ENCODE measurements at places on chromosomes 1 and 21.

DNA sequence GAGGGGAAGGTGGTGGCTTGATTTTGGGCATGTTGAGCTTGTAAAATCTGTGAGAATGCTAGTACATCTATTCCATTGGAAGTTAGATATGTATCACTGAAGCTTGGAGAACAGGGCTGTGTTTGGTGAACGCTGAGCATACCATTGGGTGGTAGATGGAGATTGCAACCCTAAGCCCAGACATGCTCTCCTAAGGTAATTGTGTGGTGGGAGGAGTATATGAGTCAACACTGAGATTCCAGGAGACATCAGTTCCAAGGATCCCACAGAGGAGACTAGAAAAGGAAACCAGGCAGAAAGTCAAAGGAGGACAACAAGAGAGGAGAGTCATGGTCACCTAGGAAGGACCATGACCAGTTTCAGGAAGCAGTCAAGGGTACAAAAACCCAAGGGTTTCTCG lies 60.4 kb downstream of the KIF21B start:
- peaks cover 7% of the 10 kb centered on the region for H3K4me1 ChIP-seq
- DNase-seq = no peak
- peaks cover 3% of the 10 kb centered on the region for H3K27me3 ChIP-seq
- no peak overlapping the region for H3K4me3 ChIP-seq
- H3K27ac ChIP-seq = no peak overlapping the region

DNA sequence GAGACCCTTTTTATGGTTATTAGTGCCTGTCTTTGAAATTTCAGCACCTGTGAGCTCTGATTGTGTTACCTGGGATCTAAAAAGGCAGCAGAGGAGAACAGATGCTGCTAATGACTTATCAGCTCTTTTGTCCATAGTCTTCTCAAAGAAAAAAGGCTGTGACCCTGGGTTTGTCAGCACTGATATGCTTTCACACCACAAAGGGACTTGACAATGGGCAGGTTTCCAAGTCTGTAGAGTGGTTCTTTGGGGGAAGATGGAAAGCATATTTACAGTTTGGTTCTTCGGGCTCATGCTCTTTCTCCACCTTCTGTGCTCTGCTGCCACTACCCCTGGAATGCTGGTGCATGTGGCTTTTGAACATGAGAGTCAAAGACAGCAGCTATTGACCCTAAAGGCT lies 32.0 kb downstream of the DNAJC6 start:
- DNase-seq = no peak
- peaks cover 3% of the 10 kb centered on the region for H3K4me1 ChIP-seq
- no peak overlapping the region for H3K27ac ChIP-seq
- H3K27me3 ChIP-seq = no peaks in the 10 kb centered on the region

DNA sequence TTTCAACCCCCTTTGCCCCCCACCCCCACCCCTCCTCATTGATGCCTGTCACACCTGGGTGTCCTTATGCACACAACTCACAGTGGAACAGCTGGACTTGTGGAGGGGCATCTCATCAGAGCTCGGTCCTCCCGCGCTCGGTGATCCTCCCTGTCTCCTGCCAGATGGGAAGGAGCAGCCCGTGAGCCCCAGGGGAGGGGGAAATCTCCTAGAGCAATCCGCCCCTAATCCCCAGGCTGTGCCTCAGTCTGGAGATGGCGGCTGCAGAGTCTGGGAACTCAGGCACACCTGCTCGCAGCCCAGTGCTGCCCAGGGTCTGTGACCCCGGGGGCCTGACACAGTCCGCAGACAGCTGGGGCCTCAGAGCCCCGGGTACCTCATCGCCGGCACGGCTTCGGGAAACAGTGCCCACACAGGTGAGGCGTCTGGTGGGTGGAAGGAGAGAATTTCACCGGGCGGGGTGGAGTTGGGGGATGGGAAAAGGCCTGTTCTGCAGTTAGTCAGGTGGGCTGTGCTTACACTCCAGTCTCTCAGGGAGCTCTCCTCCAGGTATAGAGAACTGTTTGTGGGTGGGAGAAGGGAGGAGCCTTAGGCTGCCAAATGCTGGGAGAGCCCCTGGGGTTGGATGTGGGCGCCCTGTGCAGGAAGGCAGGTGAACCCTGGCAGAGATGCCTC lies 29.3 kb downstream of the TMCC2 start:
- no peaks in the 10 kb centered on the region for H3K36me3 ChIP-seq
- H3K27ac ChIP-seq = peak overlapping the region; percentile 91
- DNase-seq = peak; percentile 75
- peaks cover 61% of the 10 kb centered on the region for H3K4me1 ChIP-seq
- H3K4me3 ChIP-seq = peak overlapping the region; percentile 75

DNA sequence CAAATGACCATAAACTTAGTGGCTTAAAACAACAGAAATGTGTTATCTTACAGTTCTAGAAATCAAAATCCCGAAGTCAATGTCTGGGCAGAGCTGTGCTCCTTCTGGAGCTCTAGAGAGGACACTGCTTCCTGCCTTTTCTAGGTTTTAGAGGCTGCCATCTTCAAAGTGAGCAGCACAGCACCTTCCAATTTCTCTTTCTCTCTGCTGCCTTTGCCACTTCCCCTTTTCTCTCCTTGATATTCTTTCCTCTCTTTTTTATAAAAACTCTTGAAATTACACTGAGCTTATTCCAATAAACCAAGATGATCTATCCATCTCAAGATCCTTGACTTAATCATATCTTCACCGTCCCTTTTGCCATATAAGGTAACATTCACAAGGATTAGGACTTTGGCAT lies 616.9 kb downstream of the PLPP3 start:
- no peaks in the 10 kb centered on the region for H3K4me1 ChIP-seq
- H3K27ac ChIP-seq = no peak overlapping the region
- no peaks in the 10 kb centered on the region for H3K27me3 ChIP-seq
- H3K4me3 ChIP-seq = no peak overlapping the region
- no peaks in the 10 kb centered on the region for H3K36me3 ChIP-seq

GRCh38 chr21:19228226-19228625 lies 824.6 kb upstream of the TMPRSS15 start:
- peaks cover 1% of the 10 kb centered on the region for H3K4me1 ChIP-seq
- no peak for DNase-seq
- H3K4me3 ChIP-seq = no peak overlapping the region
- no peak overlapping the region for H3K27ac ChIP-seq

GRCh38 chr1:98021126-98021525 lies 100.3 kb upstream of the DPYD start:
- peaks cover 11% of the 10 kb centered on the region for H3K4me1 ChIP-seq
- no peaks in the 10 kb centered on the region for H3K36me3 ChIP-seq
- no peaks in the 10 kb centered on the region for H3K27me3 ChIP-seq
- no peak overlapping the region for H3K27ac ChIP-seq
- no peak for DNase-seq

DNA sequence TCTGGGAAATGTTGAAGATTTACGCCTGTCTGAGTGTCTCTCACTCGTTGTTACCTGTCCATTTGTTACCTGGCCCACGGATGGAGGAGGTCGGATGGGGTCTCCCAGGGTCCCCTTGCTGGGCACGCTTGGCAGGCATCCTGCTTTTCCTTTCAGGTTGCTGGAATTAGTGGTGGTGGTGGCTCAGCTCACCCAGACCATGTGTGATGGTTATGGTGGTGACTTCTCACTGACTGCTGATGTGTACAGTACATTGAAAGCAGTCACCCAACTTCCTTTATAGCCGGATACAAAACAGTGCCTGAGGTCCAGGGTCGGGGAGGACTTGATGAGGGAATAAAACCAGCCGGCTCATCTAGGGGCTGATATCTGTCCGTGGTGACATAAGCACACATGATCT lies 19.5 kb downstream of the MAPKAPK2 start:
- no peak for DNase-seq
- peak overlapping the region; percentile 97 for H3K27ac ChIP-seq
- H3K36me3 ChIP-seq = no peaks in the 10 kb centered on the region

DNA sequence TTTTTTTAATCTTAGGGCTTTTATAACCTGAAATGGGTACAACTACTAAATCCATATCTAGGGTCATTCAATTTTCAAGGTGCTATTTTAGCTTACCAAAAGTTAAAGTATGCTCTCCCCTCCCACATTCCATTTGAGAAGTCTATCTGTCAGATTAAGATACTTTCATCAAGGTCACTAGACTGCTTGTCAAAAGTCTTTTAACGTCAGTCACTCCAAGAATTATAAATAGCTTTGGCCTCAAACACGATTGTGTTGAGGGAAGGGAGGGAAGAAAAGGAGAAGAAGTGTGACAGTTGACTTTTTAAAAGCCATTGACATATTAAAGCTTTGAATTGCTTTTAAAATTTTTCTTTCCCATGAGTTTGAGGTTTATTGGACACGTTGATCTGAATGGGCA lies 175.8 kb downstream of the PTGER3 start:
- no peak for DNase-seq
- H3K27ac ChIP-seq = no peak overlapping the region
- peaks cover 2% of the 10 kb centered on the region for H3K27me3 ChIP-seq
- H3K4me3 ChIP-seq = no peak overlapping the region

DNA sequence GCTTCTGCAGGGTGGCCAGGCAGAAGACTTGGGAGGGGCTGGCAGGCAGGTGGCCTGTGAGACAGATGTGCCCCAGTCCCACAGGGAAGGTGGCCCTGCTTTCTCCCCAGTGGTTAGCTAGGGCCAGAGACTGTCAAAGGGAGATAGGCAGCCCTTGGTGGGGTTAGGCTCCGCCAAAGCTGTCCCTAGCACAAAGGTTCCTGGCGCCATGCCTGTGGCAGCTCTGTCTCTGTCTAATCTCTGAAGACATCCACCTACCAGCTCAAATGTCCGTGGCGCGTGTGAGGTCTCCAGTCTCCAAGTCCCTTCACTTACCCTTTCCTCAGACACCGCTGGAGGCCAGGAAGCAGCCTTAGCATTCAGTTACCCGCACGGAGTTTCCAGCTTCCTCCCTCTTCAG lies 17.7 kb downstream of the TCP10L start:
- H3K27ac ChIP-seq = no peak overlapping the region
- DNase-seq = no peak
- no peak overlapping the region for H3K4me3 ChIP-seq
- peaks cover 4% of the 10 kb centered on the region for H3K4me1 ChIP-seq

DNA sequence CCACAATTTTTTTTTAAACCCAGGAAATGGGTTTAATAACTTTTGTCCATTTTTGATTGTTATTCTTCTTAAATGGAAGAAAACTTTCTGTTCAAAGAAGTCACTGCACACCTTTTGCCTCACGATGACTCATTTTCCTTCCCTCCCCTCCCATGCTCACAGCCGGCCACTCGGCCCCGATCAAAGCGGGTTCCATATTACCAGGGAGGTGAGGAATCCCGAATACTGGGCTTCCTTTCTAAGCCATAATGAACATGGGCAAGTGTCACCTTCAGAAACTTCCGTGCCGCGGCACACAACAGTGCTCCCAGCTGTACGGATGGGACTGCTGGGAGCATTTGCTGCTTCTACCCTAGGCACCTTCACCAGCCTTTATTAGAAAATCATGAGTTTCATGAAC lies 121.4 kb downstream of the HLCS start:
- DNase-seq = no peak
- H3K4me3 ChIP-seq = no peak overlapping the region
- no peak overlapping the region for H3K27ac ChIP-seq
- H3K36me3 ChIP-seq = no peaks in the 10 kb centered on the region
- no peaks in the 10 kb centered on the region for H3K27me3 ChIP-seq

DNA sequence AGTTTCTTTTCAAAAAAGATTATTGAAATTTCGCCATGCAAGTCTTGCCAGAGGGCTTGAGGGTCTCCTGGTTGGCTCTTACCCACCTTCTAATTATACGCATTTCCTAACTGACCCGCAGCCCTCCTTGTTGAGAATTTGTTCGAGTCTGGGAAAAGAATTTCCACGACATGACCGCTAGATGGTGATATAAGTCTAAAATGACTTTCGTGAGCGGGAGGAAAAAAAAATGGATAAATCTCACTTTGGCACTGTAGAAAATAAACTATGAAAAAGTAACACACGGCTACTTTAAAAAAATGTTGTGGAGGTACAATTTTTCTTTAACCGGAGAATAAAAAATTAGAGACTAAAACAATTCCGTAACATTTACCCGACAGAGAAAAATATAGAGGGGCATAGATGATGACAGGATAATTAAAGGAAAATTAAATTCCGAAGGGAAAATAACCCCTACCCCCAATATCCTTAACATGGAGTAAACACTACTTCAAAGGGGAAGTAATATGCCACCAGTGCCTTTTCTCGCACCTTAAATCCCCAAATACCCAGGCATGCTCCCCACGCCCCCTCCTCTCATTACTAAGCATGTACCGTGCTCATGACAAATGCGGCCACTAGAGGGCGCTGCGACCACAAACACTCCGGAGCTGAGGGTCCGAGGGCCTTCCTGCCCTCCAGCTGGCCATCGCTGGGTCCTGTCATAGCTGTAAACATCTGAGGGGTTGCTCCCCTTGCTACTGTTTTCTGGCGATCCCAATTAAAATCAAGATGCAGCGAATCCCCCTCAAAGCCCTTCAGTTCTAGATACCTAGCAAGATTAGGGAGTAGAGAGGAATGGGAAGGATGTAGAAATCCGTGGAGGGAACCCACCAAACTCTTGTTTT lies 266.9 kb downstream of the ASTN1 start:
- peak overlapping the region; percentile 61 for H3K4me3 ChIP-seq
- no peak overlapping the region for H3K27ac ChIP-seq
- H3K27me3 ChIP-seq = no peaks in the 10 kb centered on the region

DNA sequence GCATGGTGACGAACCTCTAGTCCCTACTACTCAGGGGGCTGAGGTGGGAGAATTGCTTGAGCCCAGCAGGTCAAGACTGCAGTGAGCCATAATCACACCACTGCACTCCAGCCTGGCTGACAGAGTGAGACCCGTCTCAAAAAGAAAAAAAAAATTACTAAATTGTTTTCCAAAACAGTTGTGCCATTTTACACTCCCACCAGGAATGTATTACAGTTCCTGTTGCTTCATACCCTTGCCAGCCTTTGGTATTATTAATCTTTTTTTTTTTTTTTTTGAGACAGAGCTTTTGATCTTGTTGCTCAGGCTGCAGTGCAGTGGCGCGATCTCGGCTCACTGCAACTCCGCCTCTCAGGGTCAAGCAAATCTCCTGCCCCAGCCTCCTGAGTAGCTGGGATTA lies 55.9 kb downstream of the RPS6KA1 start:
- H3K27me3 ChIP-seq = no peaks in the 10 kb centered on the region
- DNase-seq = no peak
- no peak overlapping the region for H3K4me3 ChIP-seq
- no peaks in the 10 kb centered on the region for H3K36me3 ChIP-seq

- H3K4me1 ChIP-seq = peaks cover 6% of the 10 kb centered on the region
- no peaks in the 10 kb centered on the region for H3K36me3 ChIP-seq
- no peak for DNase-seq
- H3K27me3 ChIP-seq = peaks cover 4% of the 10 kb centered on the region
- no peak overlapping the region for H3K27ac ChIP-seq
These were observed 14.2 kb upstream of the RIPK4 start for GRCh38 chr21:41781050-41781410.

DNA sequence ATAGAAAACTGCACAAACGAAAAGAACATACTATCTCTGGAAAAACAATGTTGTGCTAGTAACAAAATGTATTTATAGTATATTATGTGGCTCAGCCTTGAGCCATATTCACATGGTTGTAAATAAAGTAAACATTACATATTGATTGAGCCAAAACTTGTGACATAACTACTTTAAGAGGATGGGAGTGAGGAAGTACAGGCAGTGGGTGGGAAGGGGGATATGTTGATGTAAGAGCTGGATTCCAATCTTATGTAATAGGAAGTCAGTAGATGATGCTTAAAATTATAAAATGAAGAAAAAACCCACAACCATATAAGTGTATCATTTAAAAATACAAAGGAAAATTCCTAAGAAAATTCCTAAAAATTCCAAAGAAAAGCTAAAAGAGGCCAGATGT lies 42.7 kb downstream of the RHOU start:
- H3K27ac ChIP-seq = no peak overlapping the region
- peaks cover 6% of the 10 kb centered on the region for H3K27me3 ChIP-seq
- peaks cover 1% of the 10 kb centered on the region for H3K4me1 ChIP-seq
- no peaks in the 10 kb centered on the region for H3K36me3 ChIP-seq
